ENCODE measurements at places on chromosomes 12 and 14.
A peak's percentile ranks its signal among the peaks of the same experiment; 100 is the strongest.

DNA sequence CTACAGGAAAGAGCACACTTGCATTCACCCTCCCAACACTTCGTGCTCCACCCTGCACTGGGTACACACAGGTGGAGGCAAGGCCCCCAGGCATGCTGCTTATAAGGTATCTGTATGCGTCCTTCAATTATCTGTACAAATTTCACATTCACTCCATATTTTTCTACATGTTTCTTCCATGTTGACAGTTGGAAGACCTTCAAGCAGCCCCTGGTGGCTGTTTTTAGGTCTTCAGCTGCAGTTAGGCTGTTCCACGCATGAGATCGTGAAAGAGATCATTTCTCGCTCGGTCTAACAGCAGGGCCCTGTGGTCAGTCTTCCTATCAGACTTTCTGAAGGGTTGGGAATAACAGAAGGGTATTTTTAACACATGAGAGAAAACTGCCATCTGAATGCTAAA, 47.1 kb downstream of the PLXNC1 start:
- DNase-seq = no peak

- no peak for DNase-seq
Observed at GRCh38 chr12:72296389-72296788, 24.2 kb downstream of the TRHDE start.

GRCh38 chr14:73712540-73713180, 1.5 kb downstream of the PNMA1 start:
- DNase-seq = no peak

DNA sequence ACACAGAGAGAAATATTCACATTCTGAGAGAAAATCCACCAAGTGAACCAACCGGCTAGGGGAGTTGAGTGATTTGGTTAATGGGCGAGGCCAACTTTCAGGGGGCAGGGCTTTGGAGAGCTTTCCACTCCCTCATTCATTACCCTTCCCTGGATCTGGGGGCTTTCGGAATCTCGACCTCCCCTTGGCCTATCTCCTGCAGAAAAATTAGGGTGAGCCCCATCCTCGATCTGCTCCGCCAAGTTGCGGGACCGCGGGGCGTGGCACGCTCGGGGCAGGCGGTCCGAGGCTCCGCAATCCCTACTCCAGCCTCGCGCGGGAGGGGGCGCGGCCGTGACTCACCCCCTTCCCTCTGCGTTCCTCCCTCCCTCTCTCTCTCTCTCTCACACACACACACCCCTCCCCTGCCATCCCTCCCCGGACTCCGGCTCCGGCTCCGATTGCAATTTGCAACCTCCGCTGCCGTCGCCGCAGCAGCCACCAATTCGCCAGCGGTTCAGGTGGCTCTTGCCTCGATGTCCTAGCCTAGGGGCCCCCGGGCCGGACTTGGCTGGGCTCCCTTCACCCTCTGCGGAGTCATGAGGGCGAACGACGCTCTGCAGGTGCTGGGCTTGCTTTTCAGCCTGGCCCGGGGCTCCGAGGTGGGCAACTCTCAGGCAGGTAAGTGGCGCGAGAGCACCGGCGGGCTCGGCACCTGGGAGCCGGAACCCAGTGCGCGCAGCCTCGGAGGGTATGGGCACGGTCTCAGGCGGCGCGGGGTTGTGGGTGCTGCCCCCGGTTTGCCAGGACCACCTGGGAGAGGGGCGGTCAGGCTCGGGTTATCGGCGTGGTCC, at the start of gene ERBB3:
TSS of gene ERBB3 (plus strand) at position 443 of the 833 bp plus-strand sequence. CDS start at position 579, 136 bp downstream.
- peak; percentile 9 for DNase-seq

- DNase-seq = no peak
Observed at GRCh38 chr12:89421092-89421835, 69.0 kb upstream of the DUSP6 start.

DNA sequence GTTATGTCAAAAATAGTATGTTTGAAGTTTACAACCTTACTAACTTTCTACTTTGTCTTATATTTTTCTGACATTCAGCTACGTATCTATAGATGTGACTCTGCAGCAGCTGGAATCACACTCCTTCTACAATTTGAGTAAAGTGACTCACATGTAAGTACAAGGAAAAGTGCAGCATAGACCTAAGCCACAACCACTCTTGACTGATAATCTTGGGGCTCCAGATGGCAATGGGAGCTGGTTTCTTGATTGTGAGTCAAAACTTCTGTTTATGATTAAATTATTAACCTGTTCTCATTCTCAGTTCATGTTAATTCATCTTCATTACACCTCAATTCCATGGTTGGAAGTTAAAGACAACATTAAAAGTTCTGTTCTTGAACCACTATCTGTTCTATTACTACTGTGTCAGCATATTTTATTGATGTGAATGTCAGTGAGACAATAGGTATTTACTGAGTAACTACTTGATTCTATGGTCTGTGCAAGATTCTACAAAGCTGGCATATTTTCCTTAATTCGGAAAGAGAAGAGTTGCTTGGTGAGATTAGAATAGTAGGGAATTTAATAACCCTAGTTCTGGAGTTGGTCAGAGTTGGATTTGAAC, 112.9 kb downstream of the TSHR start:
- DNase-seq = no peak

DNA sequence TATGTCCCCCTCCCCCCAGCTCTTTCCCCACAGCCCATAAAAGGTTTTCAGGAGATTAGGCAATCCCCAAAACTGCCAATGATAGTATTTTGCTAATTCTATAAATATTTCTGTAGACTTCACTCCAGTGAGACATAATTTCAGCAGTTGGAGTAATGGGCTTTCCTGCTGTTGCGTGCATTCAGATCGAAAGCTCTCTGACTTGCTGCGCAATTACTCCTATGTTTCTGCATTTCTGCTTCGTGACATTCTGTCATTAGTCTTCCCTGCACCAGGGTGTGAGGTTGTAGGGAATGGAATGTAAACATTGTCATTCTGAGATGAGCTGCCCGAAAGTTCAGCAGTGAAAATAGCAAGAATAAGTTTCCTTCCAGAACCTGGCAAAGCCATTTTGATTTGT, 58.2 kb downstream of the SAMD4A start:
- no peak for DNase-seq

GRCh38 chr12:54358191-54358944, 5.9 kb downstream of the GPR84 start:
- DNase-seq = peak; percentile 46

- DNase-seq = no peak
Observed at GRCh38 chr12:601976-602699, 61.1 kb downstream of the NINJ2 start.

- no peak for DNase-seq
Observed at GRCh38 chr12:105967038-105967776, 171.5 kb downstream of the NUAK1 start.

- no peak for DNase-seq
Observed at GRCh38 chr12:119373001-119373400, 38.5 kb downstream of the CCDC60 start.

Data from NCI-H1436 treated with DMSO at 0.1 percent for 48 hours (cell line).